Smooth muscle cell of bladder (primary cell): ENCODE measurements at places on chromosomes 16 and 17. TPM values are rescaled to one million over a fixed set of nuclear protein-coding genes. Genes with fewer than 3 reads are reported as not detected.

OR1A1 gene
- not detected in 2 replicates for total RNA-seq

MYH1 gene
- 0.09 TPM in 1 of 2 replicates, not detected in the other for total RNA-seq

NOXO1 gene
- 0.14 TPM in 1 of 2 replicates, not detected in the other for total RNA-seq

CD300H gene
- not detected in 2 replicates for total RNA-seq

ASGR1 gene
- total RNA-seq = 0.28 and 0.37 TPM in 2 replicates
